Hematopoietic multipotent progenitor cell treated with erythropoietin and hydrocortisone succinate and interleukin-3 and kit ligand, for 17 days (in vitro differentiated cells): ENCODE measurements at places on chromosomes 4 and X.

GRCh38 chr4:125191232-125191631 lies 123.5 kb upstream of the FAT4 start:
- no peak for DNase-seq

DNA sequence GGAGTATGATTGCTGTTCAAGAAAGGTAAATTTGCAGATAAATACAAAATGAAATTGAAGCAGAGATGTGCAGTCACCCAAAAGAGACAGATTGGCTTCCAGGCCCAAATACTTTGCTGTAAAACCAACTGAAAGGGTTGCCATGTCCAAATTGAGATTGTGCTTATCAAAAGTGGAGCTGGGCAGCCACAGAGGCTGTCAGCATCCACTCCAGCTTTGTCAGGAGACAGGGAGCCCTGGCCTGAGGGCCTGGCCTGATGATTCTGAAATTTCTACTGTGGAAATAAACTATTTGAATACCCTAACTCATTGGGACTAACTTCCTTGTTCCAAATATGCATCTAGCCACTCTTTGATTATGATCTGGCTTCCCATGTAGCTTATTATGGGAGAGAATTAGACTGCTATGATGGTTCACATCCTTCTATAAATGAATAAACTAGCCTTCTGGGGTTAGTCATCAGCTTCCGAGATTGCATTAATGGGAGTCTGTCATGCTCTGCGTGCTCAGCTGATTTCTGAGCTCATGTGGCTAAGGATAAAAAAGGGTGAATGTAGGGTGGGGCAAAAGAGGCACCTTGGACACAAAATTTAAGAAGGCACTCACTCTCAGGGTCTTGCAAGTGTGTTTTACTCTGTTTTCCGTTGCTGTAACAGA lies 48.2 kb downstream of the SLC34A2 start:
- no peak for DNase-seq

GRCh38 chr4:10031668-10032590 lies 10.6 kb upstream of the SLC2A9 start:
- DNase-seq = no peak

DNA sequence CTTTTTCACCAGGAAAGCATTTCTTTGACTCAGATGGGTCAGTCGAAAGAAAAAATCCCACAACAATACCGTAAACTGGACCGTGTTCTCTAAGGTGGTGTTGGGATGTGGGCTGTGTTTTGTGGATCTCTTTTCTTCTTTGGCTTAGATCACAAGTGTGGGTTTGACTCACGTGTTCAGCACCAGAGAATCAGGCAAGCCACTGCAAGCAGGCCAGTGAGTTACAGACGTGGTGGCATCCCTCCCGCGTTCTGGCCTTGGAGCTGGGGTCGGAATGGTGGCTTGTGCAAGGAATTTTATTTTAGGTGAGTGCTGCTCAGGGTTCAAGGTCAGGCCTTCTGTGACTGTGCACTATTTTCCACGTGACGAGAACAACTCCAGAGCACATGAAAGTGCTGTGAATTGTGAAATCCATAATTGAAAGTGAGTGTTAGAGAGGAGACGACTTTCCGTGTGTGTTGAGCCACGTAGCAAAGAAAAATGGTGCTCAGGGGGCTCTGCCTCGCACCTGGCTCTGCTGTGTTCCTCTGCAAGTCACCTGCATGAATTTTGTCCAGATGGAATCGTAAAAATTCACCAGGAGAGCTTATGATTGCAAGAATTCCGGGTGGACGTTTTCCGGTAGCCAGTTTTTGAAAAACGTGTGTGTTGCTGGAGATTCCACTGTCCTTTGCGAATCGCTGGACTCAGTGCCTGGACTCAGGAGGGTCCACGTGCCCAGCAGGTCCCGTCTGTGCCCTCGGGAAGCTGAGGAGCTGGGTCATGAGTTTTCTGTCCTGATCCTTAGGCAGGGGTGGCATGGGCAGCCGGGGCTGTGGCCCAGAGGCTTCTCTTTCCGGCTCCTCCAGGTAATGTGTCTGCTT lies 33.6 kb upstream of the HGFAC start:
- DNase-seq = no peak

GRCh38 chrX:145716226-145716625 lies 101.4 kb upstream of the SLITRK2 start:
- no peak for DNase-seq
